ENCODE measurements at places on chromosomes 5 and 9. TPM values are rescaled to one million over a fixed set of nuclear protein-coding genes. Genes with fewer than 3 reads are reported as not detected.
A peak's percentile ranks its signal among the peaks of the same experiment; 100 is the strongest.

- no peak overlapping the region for H3K4me3 ChIP-seq
- DNase-seq: no peak
- H3K27ac ChIP-seq: no peak overlapping the region
- no peaks in the 10 kb centered on the region for H3K36me3 ChIP-seq
Measured at GRCh38 chr9:124392254-124392870, 22.9 kb downstream of the PSMB7 start.

GRCh38 chr9:32706004-32706724 lies 70.7 kb upstream of the TAF1L start:
- H3K27me3 ChIP-seq: no peaks in the 10 kb centered on the region
- no peaks in the 10 kb centered on the region for H3K36me3 ChIP-seq
- no peak overlapping the region for H3K27ac ChIP-seq
- no peak overlapping the region for H3K4me3 ChIP-seq
- DNase-seq: no peak

- no peaks in the 10 kb centered on the region for H3K36me3 ChIP-seq
- H3K27ac ChIP-seq: no peak overlapping the region
- no peak for DNase-seq
- H3K27me3 ChIP-seq: no peaks in the 10 kb centered on the region
Measured at GRCh38 chr9:1221298-1221697, 171.1 kb downstream of the DMRT2 start.

DNA sequence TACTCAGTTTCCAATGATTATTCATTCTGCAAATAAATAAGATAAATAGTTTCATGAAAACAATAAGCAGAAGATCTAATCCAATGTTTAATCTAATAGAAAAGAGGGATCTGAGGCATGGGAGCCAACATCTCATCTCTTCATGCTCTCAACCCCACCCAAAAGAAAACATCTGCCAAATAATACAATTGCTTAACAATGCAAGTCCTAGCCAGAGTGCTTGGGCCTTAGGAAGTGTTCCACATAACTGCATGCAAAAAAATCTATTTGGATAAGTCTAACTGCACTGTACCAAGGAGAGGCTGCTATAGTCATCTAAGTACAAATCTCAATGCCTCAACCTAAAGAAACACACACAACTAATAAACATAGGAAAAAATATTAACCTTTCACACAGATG lies 606.0 kb downstream of the CDH9 start:
- no peak overlapping the region for H3K4me3 ChIP-seq
- no peaks in the 10 kb centered on the region for H3K36me3 ChIP-seq
- no peak for DNase-seq
- H3K27me3 ChIP-seq: no peaks in the 10 kb centered on the region

- no peaks in the 10 kb centered on the region for H3K36me3 ChIP-seq
- no peak overlapping the region for H3K27ac ChIP-seq
- no peak for DNase-seq
- no peaks in the 10 kb centered on the region for H3K27me3 ChIP-seq
- H3K4me3 ChIP-seq: no peak overlapping the region
- no peaks in the 10 kb centered on the region for H3K4me1 ChIP-seq
Measured at GRCh38 chr9:134239130-134239903, 75.0 kb upstream of the RNU6ATAC start.

- H3K36me3 ChIP-seq: no peaks in the 10 kb centered on the region
- no peaks in the 10 kb centered on the region for H3K4me1 ChIP-seq
- peak; percentile 47 for DNase-seq
- H3K4me3 ChIP-seq: no peak overlapping the region
Measured at GRCh38 chr9:72954431-72955125, 1.7 kb upstream of the ALDH1A1 start.

DNA sequence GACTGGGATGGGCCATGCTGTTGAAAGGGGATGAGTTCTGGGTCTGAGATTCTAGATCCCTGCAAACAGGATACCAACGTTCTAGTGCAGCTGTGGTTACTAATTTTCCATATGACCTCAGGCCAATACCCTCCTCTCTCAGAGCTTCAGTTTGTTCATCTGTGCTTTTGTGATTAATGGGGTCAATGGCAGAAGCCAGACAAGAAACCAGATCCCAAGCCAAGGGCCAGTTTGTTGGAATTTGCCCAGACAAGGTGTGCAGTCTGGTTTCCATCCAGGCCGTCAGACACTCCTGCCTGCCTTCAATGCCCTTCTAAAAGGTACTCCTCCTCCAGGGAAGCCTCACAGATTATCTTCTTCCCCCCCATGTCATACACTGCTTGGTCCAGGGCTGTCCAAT lies 11.4 kb downstream of the MYORG start:
- no peaks in the 10 kb centered on the region for H3K27me3 ChIP-seq
- DNase-seq: no peak
- no peak overlapping the region for H3K27ac ChIP-seq
- H3K4me3 ChIP-seq: no peak overlapping the region
- H3K4me1 ChIP-seq: no peaks in the 10 kb centered on the region
- H3K36me3 ChIP-seq: no peaks in the 10 kb centered on the region

- no peaks in the 10 kb centered on the region for H3K4me1 ChIP-seq
- H3K27me3 ChIP-seq: no peaks in the 10 kb centered on the region
- no peak overlapping the region for H3K4me3 ChIP-seq
- H3K36me3 ChIP-seq: no peaks in the 10 kb centered on the region
- DNase-seq: no peak
- no peak overlapping the region for H3K27ac ChIP-seq
Measured at GRCh38 chr5:5037674-5038073, 102.5 kb upstream of the ADAMTS16 start.

DNA sequence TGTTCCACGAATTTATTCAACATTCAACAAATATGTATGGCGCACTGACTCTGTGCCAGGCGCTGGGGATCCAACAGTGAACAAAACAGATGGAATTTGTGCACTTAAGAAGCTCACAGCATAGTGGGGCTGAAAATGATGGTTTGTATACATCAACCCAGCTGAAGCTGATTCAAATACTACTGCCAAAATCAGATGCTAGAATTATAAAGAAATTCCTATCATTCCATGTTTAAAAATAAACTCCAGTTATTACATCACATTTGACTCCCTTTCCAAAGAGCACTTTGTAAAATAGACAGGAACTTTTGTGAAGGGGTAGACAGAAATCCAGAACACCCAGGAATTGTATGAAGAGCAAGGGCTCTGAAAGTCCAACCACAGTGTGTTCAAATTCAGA lies 54.1 kb downstream of the ZNF608 start:
- no peak for DNase-seq
- no peaks in the 10 kb centered on the region for H3K4me1 ChIP-seq
- H3K27me3 ChIP-seq: no peaks in the 10 kb centered on the region
- no peaks in the 10 kb centered on the region for H3K36me3 ChIP-seq
- H3K4me3 ChIP-seq: no peak overlapping the region

GRCh38 chr5:73836607-73837006 lies 210.6 kb downstream of the ARHGEF28 start:
- H3K27me3 ChIP-seq: no peaks in the 10 kb centered on the region
- H3K4me1 ChIP-seq: no peaks in the 10 kb centered on the region
- H3K27ac ChIP-seq: no peak overlapping the region
- H3K4me3 ChIP-seq: no peak overlapping the region

GRCh38 chr5:89401659-89402058 lies 518.7 kb upstream of the MEF2C start:
- H3K4me1 ChIP-seq: no peaks in the 10 kb centered on the region
- H3K27ac ChIP-seq: no peak overlapping the region
- no peak for DNase-seq
- no peaks in the 10 kb centered on the region for H3K27me3 ChIP-seq

GRCh38 chr9:16082796-16083195 lies 530.0 kb downstream of the CCDC171 start:
- H3K27me3 ChIP-seq: no peaks in the 10 kb centered on the region
- no peaks in the 10 kb centered on the region for H3K4me1 ChIP-seq
- H3K27ac ChIP-seq: no peak overlapping the region
- DNase-seq: no peak
- no peaks in the 10 kb centered on the region for H3K36me3 ChIP-seq

- DNase-seq: no peak
- no peak overlapping the region for H3K27ac ChIP-seq
- H3K4me1 ChIP-seq: no peaks in the 10 kb centered on the region
- no peak overlapping the region for H3K4me3 ChIP-seq
- no peaks in the 10 kb centered on the region for H3K27me3 ChIP-seq
Measured at GRCh38 chr5:66985417-66985816, 211.2 kb downstream of the CD180 start.

DNA sequence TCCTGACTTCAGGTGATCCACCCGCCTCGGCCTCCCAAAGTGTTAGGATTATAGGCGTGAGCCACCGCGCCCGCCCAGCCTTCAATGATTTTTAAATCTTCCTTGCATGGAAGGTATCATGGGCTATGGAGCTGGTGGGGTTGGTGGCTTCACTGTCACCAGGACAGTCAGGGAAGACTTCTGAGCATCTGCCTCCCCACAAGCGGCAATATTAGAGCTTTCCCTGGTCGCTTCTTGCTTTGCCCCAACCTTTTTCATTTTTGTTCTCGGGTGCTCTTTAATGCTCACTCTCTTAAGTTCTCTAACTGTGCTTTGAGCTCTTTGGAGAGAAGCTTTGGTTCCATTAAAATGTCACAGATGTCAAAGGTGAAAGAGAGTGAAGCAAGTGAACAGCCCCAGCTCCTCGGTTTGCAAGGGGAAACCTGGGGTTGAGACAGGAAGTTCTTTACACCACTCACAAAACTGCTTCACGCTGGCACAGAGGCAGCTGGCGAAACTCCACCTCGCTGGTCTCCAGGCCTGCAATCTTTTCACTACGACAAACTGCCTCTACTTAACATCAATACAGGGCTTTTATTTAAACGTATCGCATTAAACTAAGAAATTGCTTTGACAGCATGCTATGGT lies 142.5 kb upstream of the RETREG1 start:
- DNase-seq: no peak
- H3K4me1 ChIP-seq: no peaks in the 10 kb centered on the region

DNA sequence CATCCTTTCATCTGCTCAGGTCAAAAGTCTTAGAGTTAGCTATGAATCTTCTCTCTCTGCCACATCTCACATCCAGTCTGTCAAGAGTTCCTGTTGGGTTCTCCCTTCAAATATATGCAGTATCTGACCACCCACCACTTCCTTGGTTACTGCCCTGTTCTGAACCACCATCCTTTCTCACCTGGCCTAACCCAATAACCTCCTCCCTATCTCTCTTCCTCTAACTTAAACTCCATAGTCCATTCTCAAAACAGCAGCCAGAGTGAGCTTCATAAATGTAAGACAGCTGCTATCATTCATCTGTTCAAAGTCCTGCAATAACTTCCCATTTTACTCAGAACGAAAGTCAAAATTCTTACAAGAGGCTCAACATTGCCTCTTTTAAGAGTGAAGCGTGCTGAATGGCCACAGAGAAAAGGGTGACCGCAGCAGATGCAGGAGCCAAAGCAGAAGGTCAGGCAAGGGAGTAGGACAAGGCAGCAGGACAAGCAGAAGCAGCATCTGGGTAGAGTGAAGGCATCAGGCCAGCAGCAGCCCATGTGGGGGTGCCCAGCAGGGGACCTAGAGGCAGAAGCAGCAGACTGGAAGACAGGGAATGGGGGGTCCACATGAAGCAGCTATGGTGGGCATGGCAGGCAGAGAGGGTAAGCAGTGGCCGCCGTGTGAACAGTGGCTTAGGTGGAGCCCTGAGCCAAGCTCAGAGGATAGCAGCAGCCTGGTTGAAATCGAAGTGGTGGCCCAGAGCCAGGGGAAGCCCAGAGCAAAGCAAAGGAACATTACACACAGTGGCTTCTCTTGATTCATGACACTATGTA lies 39.3 kb upstream of the CDC42SE2 start:
- H3K4me3 ChIP-seq: no peak overlapping the region
- DNase-seq: no peak
- no peaks in the 10 kb centered on the region for H3K36me3 ChIP-seq
- H3K27ac ChIP-seq: no peak overlapping the region
- no peaks in the 10 kb centered on the region for H3K4me1 ChIP-seq

DNA sequence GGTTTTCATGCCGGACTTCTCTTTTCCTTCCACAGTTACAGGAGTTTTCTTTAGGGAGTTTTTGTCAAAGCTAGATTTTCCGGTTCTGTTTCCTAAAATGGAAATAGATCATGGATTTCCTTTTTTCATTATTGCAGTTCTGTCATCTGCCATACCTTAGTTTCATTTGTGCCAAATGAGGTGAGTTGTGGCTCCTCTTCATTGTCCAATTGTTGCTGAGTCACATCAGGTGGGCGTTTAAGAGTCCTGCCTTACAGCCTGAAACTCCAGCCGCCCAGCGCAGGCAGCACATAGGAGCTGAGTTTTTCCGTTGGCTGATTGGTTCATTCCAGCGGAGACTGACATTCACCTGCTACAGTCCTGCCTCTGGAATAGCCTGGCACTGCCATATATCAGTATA lies 14.1 kb downstream of the SLC25A25 start:
- DNase-seq: no peak
- no peaks in the 10 kb centered on the region for H3K36me3 ChIP-seq
- no peak overlapping the region for H3K4me3 ChIP-seq
- no peaks in the 10 kb centered on the region for H3K4me1 ChIP-seq
- no peaks in the 10 kb centered on the region for H3K27me3 ChIP-seq
- peak overlapping the region; percentile 99 for H3K27ac ChIP-seq

DNA sequence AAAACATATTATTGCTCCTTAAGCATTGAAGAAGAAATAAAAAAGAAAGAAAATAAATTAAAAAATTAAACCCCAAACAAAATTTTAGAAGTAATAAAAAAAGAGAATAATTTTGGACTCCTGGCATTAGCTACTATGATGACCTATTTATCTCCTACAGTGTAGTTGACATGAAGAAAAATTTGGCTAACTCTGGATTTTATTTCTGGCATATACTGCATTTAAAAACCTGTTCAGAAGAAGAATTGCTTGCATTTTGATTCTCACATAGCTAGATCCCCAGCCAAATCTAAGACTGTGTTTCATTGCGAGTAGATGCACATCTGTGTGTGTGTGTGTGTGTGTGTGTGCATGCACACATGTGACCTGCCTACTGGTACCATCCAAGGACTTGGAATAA lies 30.1 kb upstream of the GABRG2 start:
- DNase-seq: no peak
- H3K36me3 ChIP-seq: no peaks in the 10 kb centered on the region
- H3K27ac ChIP-seq: no peak overlapping the region
- no peaks in the 10 kb centered on the region for H3K27me3 ChIP-seq

DNA sequence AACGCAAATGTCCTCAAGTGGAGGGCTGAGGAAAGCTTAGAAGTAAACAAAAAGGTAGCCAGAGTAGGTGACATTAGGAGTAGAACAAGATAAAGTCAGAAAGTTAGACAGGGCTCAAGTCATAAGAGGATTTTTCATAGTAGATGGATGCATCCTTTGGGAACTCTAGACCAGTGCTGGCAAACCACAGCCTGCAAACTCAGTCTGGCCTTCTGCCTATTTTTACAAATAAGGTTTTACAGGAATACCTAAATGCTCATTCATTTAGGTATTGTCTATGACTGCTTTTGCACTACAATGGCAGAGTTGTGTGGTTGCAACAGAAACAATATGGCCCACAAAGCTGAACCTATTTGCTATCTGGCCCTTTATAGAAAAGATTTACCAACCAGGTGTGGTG lies 116.0 kb upstream of the HMHB1 start:
- no peak overlapping the region for H3K27ac ChIP-seq
- no peaks in the 10 kb centered on the region for H3K4me1 ChIP-seq
- H3K4me3 ChIP-seq: no peak overlapping the region
- DNase-seq: no peak
- H3K36me3 ChIP-seq: no peaks in the 10 kb centered on the region

Gene FST
- total RNA-seq: 5.9 TPM

Gene ADAMTS19
- 46.9 TPM for total RNA-seq

Gene SPAG8
- not detected for total RNA-seq

Gene ELAVL2
- not detected for total RNA-seq

Gene PHF2
- total RNA-seq: 19.1 TPM

Gene GABRA6
- not detected for total RNA-seq

Gene IFNB1
- total RNA-seq: not detected

Gene POMT1
- total RNA-seq: 28.0 TPM

Gene TAS2R1
- not detected for total RNA-seq

Gene TMEM215
- total RNA-seq: not detected
